Left ventricle myocardium inferior (tissue), 1 donor: ENCODE measurements at places on chromosomes 11 and 22.

DNA sequence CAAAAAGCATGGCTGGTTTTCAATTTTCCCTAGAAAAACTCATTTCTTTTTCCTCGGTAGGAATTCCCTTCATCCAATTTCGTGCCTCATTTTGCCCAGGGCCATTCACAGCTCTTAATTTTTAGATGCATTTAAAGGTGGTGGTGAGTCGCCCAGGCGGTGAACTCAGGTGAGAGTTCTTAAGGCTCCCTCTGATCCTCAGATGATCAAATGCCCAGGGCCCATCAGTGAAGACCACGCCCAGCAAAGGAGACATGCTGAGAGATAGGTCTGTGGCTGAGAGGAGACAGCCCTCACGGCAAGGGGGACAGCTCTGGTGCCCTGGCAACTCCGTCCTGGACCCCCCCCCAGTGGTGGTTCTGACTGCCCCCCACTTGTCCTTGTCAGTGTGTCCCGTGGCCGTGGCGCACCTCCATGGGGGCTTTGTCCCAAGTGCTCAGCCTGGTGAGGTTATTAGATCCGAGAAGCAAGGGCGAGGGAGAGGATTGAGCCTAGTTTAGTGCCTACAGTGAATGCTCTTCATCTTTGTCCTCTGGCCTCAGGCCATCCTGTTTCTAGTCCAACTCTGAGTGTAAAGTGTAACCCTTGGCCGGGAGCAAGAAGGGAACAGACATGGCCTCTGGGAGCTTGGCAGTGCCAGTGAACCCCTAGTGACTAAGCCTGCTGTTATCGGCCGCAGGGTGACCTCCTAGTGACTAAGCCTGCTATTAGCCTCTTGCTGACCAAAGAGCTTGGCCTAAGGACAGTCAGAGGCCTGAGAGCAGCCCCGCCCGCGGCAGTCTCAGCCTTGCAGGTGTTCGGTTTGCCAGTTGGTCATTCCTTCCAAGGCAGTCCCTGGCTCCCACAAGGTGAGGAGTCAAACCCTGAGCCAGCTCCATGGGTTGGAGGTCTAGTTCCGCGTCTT is 83.5 kb downstream of the CTTN start:
- peak; percentile 48 for DNase-seq

GRCh38 chr11:8997451-8997850 is 6.3 kb downstream of the NRIP3 start:
- DNase-seq: no peak

- DNase-seq: no peak
These were observed 37.5 kb upstream of the HEPHL1 start for GRCh38 chr11:93983542-93984195.

DNA sequence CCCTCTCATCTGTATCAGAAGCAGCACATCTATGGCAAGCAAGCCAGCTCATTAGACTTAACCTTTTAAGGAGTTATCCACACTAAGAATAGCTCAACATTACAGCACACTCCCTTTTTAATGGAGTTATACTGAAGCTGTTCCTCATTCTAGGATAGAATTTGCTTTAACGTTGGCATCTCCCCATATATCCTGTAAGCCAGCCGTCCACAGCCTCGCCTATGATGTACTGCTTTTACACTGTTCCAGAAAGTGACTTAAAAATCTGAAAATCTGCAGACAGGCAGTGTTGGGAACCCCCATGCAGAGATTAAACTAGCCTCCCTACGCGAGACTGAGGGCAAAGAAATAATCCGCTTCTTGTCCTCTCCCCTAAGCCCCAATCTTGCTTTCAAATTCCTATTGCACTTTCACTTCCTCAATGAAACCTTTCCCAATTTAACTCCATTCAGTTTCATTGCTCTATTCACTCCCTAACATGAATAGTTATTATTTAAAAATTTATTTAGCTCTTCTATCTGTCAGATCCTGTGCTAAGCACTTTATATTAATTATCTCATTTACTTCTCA is 225.0 kb downstream of the BLID start:
- no peak for DNase-seq

DNA sequence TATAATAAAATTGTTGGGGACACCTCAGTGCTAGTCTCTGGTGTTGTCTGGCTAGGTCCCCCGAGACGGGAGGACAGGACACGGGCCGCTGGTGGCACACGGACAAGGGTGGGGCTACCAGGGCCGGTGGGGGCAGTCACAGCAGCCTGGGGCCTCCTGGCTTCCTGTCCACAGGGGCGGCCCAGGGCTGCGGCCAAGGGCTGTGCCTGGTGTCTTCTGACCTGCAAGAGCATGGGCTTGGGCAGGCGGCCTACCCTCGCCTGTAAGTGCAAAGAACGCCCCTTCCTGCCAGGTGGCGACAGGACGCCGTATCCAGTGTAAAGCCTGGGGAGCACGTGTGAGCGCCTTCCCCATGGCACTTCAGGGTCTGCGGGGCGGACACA is 3.6 kb downstream of the LRFN4 start:
- DNase-seq: no peak

DNA sequence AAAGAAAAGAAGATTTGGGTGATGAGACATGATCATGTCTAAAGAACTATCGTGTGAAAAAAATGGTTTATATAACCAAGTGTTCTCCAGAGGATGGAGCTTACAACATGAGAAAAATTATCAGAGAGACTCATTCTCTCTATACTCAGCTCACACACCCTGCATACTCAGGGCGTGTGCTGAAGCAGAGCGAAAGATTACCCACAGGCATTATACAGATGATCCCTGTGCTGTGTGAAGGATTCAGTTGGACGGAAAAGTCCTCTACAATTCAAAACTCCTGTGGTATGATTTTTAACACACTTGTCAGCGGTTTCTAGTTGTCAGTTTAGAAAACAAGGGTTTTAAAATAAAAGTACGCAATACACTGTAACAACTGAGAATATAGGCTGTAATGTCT is 267.3 kb downstream of the DLG2 start:
- no peak for DNase-seq

DNA sequence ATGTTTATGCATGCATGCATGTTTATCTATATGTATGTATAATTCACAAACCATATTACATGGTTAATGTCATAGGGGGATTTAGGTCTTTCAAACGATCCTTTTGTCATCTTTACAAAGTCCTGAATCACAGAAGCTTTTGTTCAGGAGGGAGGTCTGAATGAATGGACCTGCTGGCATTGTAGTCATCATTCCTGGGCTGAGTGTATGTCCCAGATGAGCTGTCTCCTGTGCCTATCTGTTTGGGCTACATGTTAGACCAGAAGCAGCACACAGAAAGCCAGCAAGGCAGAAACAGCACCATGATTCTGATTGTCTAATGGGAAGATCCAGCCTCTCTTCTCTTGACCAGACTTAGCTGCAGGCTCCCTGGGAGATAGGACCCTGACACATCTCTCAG is 69.5 kb downstream of the ADM start:
- DNase-seq: no peak
